ENCODE measurements at places on chromosomes 13 and 19.

DNA sequence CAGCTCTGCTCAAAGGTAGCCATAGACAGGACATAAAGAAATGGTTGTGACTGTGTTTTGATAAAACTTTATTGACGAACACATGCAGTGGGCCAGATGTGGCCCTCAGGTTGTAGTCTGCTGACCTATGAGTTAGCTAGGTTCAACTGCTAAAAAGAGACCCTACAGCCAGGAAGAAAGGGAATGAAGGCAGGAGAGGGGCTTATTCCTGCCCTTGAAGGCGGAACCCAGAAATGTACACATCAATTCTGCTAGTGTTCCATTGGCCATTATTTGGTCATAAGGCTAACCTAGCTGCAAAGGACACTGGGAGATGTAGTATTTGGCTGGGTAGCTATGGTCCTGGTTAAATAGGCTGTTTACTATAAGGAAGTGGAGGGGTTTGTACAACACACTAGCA is 18.0 kb downstream of the APBA3 start:
- DNase-seq, result no peak

DNA sequence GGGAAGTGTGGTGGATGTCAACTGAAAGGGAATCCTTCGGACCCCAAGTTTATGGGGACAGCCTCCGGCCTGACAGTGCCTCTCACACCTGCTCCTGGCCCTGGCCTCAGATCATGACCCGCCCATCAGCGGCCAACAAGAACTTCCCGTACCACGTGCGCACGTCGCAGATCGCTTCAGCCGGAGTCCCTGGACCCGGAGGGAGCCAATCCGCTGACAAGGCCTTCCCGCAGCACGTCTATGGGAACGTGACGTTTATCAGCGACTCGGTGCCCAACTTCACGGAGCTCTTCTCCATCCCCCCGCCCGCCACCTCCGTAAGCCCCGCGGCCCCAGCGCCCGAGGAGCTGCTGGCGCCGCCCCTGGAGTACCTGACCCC is 2.0 kb upstream of the MEGF8 start:
- no peak for DNase-seq

DNA sequence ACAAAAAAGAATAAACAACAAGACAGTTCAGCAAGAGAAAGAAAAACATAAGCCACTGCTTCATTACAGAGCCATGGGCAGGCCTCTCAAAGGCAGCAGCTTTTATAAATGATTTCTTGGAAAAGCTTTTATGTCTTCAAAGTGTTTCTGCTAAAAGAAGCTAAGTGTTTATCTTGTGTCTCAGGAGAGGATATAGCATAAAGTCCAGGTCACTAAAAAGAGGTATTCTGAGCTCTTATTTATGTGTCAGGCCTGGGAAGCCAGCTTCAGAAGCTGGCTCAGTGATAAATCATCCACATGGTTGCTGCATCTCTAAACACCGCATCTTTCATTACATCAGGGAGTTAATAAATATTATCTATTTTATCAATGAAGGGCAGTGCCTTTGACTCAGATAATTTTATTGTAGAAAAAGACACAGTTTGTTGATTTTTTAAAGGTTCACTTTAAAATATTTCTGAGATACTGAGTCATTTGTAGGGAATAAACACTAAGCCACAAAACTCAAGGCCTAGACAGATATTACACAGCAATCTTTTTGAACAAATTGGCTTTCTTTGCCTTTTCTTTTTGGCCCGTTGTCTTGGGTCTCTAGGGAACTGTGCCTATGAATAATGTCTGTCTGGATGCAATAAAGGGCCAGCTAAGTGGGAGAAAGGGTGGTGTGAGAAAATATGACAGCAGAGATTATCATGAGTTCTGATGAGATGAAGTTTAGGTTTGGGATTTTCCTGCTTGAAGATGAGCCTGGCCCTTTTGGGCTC is 1086.6 kb downstream of the UQCRFS1 start:
- no peak for DNase-seq

GRCh38 chr13:75393839-75394520 is 88.0 kb downstream of the TBC1D4 start:
- DNase-seq, result no peak

DNA sequence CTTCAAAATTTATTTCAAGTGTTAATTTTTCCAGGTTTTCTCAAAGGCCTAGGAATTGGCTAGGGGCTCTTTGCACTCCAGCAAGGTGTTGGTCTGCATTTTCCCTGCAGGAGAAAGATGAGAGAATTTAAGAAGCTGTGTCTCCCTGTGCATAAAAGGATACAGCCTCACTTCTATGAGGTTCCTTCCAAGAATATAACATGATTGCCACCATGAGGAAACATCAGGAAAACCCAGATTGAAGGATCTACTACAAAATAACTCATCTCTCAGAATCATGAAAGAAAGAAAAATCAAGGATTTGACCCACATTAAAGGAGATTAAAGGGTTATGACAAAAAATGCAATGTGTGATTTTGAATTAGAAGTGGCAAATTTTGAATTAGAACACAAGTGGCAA is 69.9 kb downstream of the RUBCNL start:
- no peak for DNase-seq

- no peak for DNase-seq
These were observed 14.5 kb upstream of the PTPRS start for GRCh38 chr19:5355076-5355475.

GRCh38 chr19:52010674-52011073 is 2.7 kb upstream of the ZNF615 start:
- no peak for DNase-seq

- no peak for DNase-seq
These were observed 5.2 kb upstream of the ZNF579 start for GRCh38 chr19:55585658-55586339.

- DNase-seq, result no peak
These were observed 548.2 kb upstream of the SLITRK1 start for GRCh38 chr13:84430446-84430845.

GRCh38 chr19:12670159-12670928 is 3.7 kb downstream of the WDR83 start:
- no peak for DNase-seq

GRCh38 chr13:50236898-50237318 is 221.7 kb downstream of the KCNRG start:
- peak; percentile 79 for DNase-seq

DNA sequence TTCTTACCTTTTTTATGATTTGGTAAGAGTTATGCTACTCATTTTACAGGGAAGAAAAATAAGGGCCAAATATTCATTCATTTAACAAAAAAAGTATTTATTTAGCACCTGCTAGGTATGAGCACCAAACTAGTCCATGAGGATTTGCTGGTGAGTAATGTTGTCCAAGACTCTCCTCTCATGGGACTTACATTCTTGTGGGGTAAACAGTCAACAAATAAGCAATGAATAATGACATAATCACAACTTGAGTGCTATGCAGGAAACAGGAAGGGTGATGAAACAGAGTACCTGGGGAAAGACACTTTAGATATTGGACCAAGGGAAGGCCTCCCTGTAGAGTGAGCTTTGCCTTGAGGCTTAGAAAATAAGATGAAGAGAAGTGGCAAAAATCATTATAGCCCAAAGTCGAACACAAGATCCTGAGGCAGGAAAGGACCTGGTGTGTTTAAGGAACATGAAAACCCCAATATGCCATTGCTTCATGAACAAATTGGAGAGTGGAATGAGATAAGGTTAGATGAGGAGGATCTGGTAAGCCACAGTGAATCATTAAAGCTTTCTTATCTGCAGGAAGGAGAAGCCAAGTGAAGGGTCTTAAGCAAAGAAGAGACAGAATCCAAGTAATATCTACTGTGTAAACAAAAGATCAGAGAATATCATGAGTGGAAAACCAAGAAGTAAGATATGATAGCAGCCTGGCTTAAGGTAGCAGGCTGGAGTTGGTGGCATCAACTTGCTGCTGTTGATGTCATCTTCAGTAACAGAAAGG is 294.5 kb upstream of the NBEA start:
- no peak for DNase-seq

DNA sequence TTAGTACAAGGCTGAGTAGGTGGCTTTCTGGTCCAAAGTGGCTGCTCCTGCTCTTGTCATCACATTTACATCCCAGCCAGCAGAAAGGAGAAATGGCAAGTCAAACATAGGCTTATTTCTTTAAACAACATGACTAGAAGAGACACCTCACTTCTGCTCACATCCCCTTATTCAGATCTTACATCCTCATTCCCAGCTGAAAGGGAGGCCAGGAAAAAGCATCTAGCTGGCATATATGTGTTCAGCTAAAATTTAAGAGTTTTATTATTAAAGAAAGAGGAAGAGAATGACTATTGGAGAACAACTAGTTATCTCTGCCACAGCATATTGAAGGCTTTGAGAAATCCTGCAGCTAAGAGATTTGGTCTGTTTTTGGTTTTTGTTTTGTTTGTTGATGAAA is 34.1 kb downstream of the RGCC start:
- DNase-seq, result no peak

DNA sequence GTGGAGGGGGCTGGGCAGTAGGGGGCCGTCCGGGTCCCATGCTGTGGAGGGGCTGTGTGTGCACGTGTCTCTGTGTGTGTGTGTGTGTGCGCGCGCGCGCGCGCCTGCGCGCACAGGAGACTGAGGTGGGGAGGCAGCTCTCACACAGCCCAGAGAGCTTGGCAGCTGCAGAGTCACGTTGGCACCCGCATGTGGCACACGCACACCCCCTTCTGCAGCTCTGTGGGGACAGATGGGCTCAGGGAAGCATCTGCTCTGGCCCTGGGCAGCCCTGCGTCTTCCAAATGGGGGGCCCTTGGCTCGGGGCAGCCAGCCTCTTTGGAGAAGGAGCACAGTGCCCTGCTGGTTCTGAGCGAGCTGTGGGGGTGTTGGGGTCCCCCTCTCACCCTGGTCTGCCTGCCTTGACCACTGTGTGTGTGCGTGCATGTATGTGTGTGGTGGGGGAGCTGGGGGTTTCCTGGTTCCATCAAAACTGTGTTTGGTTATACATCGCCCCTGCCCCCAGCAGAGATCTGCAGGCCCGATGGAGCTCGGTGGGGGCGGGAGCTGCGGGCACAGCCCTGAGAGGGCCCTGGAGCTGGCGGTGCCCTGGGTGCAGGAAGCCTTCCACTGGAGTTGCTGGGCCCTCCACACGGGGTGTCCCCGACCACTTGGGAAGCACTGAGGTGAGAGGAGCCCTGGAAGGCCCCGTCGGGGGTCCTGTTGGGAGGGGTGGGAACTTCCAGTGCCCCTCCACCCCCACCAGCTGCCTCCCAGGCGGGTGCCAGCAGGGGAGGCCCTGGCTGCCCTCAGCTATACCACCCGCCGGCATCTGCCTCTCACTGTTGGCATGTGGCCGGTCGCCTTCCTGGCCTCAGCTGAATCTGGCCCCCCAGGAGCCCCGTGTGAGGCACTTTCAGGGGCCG is 67.1 kb downstream of the KDM4B start:
- DNase-seq, result no peak

GRCh38 chr19:58400916-58401839 is 5.7 kb downstream of the RNF225 start:
- peak; percentile 100 for DNase-seq

DNA sequence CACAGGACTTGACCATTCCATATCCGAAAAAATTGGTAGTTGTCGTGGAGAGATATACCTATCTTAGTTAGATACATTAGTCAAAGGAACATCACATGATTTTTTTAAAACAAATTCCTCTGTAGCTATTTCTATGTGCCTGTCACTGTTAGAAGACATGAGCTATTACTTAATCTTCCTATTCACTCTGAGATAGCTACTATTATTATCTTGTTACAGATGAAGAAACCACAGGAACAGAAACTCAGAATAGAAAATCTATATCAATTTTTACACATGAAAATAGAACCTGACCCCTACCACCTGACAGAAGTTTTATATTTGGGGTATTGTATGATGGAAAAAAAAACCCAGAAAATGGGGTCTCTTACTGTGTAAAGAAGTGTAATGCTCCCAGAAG is 68.9 kb upstream of the TDRD3 start:
- DNase-seq, result no peak

DNA sequence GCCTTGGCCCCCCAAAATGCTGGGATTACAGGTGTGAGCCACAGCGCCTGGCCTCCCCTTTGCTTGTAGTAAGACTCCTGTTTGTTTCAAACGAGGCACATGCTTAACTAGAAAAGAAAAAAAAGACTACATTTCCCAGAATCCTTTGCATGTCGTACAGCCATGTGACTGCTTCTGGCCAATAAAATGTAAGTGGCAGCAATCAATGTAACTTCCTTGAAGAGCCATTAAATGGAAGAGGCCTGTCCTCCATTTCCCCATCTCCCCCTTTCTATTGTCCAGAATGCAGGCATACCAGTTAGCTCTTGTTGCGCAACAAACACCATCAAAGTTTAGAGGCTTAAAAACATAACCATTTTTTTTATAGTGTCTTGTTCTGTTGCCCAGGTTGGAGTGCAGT is 10.4 kb upstream of the GPR32 start:
- DNase-seq, result no peak

- peak; percentile 45 for DNase-seq
These were observed at the start of gene CLDND2 for GRCh38 chr19:51368366-51369282. Gene CLDND2, minus strand, starts transcription at chr19:51369003. Its CDS starts 426 bp downstream, at chr19:51368577.

DNA sequence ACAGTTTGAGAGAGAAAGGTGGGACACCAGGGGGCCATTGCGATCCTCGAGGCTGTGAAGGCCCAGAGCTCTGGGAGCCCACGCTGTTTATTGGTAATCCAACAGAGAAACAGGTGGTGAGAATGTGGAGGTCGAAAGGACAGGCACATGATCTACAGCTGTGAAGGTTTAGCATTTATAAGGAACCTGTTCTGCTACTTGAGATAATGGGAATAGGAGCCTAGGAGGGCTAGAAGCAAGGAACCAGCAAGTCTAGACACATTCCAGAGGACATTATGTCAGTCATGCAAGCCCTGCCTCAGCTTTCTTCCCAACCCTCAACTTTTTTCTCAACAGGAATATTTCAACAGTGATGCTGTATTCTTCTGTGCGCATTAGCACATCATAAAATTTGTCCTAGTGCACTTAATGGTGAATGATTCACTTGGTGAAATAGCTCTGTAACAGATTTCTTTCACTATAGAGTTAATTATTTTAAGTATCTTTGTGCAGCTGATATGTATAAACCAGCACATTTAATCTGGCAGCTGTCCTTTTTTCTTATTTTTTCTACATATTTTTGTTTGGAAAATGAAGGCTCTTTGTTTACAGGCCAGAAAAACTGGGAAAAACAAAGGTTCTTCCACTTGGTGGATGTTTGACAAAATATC is 25.4 kb downstream of the ZNF90 start:
- DNase-seq, result no peak

- DNase-seq, result no peak
These were observed 10.7 kb upstream of the CACNG6 start for GRCh38 chr19:53980539-53981375.

DNA sequence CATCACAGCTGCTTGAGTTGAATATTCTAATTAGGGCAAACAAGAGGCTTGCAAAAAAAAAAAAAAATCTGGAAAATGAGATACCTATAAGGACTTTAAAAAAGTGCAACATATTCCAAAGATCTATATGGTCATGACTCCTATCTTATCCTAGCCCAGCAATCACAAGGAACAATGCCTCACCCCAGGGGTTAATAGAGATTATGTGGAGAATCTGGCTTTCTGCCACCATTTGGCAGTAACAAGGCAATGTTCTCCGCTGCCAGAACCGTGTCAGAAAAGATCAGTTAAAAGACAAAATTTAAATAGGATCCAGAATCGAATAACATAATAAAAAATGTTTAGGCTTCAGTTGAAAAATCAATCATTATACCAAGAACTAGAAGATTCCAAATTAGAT is 1643.2 kb upstream of the PRR20A start:
- no peak for DNase-seq

Data from CD4-positive, alpha-beta T cell treated with Interleukin-2 at 100 ng/mL for 4 hours (primary cell).